ENCODE measurements at places on chromosomes 1 and 21. TPM values are rescaled to one million over a fixed set of nuclear protein-coding genes. Genes with fewer than 3 reads are reported as not detected.

Gene CRNN
- total RNA-seq = not detected

Gene IL22RA1
- total RNA-seq = under 0.01 TPM

Gene TDRKH
- total RNA-seq = 1.1 TPM

Gene CLCNKA
- total RNA-seq = not detected

Gene IFI44L
- 28.3 TPM for total RNA-seq

Gene CA6
- total RNA-seq = not detected

Gene PLD5
- not detected for total RNA-seq

Gene PHTF1
- total RNA-seq = 42.4 TPM

Gene SYPL2
- 1.8 TPM for total RNA-seq

Gene NEK2
- 2.4 TPM for total RNA-seq

All from osteoblast (primary cell).